ENCODE measurements at places on chromosomes 2 and 18.

- no peak for DNase-seq
Observed at GRCh38 chr2:212931271-212931670, 220.1 kb downstream of the IKZF2 start.

GRCh38 chr2:36427790-36428243 is 72.2 kb downstream of the CRIM1 start:
- DNase-seq, result no peak

DNA sequence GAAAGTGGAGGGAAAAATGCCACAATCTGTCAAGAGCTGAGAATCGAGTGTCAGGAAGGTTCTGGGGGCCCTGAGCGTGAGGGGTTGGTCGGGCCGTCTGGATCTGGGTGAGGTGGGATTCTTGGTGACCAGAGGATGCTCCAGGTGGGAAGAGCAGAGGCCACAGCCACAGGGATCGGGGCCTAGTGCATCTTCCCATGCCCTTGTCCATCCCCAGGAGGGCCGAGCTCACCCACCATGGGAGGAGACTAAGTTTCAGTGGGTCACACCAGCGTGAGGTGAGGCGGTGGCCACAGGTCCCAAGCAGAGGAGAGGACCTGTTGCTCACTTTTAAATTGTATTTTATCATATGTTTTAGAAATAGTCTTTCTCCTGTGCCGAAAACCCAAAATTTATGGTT is 70.0 kb downstream of the TMEM18 start:
- peak; percentile 8 for DNase-seq

DNA sequence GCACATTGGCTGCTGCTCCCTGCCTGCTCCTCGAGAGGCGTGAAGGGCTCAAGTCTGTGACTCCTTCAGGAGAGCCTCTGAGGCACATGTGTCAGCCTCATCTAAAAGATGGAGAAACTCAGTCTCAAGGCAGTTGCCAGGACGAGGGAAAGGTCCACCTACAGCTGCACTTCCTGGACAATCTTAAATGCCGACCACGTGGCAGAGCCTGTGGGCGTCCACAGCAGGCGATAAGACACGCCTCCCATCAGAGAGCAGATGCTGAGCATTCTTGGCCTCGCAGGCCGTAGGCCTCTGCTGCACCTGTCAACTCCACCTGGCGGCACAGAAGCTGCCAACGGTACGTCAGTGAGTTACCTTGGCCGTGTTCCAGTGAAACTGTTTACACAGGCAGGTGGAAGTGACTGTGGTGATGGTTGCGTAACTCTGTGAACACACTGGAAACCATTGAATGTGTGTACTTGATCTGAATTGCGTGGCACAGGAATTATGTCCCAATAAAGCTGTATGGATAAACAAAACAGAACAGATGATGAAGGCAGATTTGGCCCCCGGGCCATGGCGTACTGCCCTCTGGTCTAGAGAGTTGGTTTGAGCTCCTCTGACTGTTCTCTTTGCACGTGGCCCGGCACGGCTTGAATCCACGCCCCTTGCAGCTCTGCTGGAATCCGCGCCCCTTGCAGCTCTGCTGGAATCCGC is 114.5 kb downstream of the RNF144A start:
- peak; percentile 58 for DNase-seq

GRCh38 chr2:44952143-44952805 is 10.8 kb downstream of the SIX3 start:
- no peak for DNase-seq

- DNase-seq, result peak; percentile 34
Observed at GRCh38 chr18:51278045-51278649, 80.7 kb upstream of the MEX3C start.

DNA sequence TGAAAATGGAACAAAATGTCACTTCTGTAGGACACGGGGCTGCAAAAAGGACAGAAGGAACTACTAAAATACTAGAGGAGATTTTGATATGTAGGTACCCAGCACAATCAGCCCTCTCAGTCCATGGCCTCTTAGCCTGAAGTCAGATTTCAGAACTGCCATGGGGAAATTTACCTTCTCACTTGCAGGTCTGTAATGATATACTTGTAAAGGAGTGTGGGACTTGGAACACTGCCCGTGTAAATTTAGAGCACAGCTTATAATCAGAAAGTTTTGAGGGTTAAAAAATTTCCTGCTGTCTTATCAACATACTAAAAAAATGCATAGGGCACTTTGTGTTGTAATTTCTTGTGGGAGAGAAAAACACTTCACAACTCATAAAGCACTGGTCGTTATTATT is 60.6 kb downstream of the ZEB2 start:
- no peak for DNase-seq

DNA sequence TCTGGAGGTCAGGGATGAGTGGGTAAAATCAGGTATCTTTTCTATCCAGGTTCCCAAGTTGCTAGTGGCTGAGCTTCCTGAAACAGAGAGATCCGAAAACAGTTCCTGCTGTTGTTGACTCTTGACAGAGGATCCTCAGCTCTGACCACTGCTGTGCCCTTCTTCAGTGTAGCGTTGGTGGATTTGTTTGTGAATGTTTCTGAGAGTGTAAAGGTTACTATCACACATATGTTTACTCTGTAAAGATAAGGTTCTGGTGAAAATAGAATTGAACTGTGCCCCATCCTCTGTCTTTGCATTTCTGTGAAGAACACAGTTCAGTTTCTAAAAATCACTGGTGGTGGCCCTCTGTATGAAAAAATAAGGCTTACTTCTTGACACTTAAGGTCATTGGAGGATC is 119.8 kb downstream of the LDLRAD4 start:
- no peak for DNase-seq

GRCh38 chr18:61587865-61588264 is 254.6 kb downstream of the CDH20 start:
- DNase-seq, result no peak

DNA sequence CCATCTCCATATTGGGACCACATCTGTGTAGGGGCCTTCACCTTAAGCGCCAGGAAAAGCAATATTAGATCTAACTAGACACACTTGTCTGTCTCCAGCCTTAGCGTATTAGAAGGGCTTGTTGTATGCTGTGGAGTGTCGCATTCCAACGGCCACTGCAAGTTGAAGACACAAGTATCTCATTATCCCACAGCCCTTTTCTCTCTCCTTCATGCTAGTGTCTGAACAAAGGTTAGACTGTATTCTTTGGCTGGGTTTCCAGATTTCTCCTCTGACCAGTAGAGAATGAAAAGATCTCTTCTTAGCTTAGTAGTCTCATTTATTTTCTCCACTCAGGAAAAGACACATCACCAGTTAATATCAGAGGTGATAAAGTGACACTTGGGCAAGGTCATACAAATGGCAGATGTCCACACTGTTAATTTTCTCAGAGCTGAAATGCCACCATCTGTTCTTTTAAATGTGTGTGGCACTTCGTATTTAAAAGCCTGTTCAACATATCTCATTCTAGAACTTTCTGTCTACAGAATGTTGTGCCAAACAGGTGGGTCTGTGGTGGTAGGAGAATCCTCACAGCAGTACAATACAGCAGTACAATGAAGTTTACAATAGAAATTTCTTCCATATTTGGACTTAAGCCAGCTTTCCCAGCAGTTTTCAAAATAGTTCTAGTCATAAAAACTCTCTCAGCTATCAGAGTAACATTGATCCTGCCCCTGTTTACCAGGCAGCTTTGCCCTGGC is 94.0 kb upstream of the ITGA6 start:
- no peak for DNase-seq

GRCh38 chr2:203623096-203623495 is 83.3 kb upstream of the CD28 start:
- DNase-seq, result no peak

DNA sequence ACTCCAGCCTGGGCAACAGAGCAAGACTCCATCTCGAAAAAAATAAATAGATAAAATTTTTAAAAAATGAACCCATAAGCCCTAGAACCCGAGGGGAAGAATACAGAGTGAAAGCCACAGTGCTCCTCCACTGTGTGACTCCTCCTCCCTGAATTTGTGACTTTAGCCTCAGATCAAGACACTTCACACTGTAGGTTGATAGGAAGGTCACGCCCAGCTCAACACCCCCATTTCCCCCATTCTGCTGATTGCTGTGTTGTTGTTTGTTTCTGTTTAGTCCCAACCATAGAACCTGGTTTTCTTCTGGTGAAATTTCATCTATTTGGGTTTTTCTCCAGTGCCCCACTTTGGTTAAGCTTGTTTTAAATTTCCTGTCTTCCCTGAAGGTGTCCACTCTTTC is 102.2 kb downstream of the VIT start:
- no peak for DNase-seq

DNA sequence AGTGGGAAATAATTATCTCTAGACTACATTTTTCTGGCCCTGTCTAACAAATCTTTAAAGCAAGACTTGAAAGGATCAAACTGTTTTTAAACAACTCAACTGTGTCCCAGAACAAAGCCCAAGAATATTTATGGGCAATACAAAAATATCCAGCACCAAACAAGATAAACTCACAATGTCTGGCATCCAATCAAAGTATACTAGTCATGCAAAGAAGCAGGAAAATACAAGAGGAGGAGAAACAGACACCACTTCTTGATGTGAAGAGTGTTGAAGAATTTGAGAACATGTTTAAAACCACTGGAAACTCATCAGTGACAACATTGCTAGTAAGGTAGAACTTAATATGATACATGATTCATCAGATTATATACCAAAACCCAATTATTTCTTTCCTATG is 66.1 kb upstream of the CDC42EP3 start:
- DNase-seq, result no peak

GRCh38 chr2:29224693-29225551 is 109.7 kb downstream of the CLIP4 start:
- no peak for DNase-seq
